ENCODE measurements at places on chromosomes 5 and 9. TPM values are rescaled to one million over a fixed set of nuclear protein-coding genes. Genes with fewer than 3 reads are reported as not detected.

CAMK4 gene
- total RNA-seq = 1.5 TPM

ARL15 gene
- total RNA-seq = 29.0 TPM

RUSC2 gene
- total RNA-seq = 17.0 TPM

GKAP1 gene
- 13.3 TPM for total RNA-seq

ANKDD1B gene
- total RNA-seq = 1.4 TPM

PCDHGC5 gene
- total RNA-seq = 2.1 TPM

SPINK6 gene
- total RNA-seq = not detected

AK8 gene
- total RNA-seq = 2.6 TPM

DNA sequence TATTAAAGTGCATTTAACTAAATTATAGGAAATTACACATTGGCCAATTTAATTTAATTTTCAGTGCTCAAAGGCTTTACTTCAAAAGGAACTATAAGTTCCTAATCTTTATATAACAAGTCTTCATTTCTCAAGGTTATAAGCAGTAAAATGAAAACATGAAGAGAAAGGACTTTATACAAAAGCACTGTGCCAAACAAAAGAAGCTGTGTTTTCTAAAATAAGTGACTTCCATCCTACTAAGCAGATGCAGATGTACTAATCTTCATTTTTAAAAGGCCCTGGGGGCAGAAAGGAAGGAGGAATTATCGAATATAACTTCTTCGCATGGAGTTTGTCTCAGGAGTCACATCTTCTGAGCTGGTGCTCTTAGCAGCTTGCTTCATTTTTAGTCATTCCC is 81.4 kb downstream of the SHC3 start:
- DNase-seq = no peak

DNA sequence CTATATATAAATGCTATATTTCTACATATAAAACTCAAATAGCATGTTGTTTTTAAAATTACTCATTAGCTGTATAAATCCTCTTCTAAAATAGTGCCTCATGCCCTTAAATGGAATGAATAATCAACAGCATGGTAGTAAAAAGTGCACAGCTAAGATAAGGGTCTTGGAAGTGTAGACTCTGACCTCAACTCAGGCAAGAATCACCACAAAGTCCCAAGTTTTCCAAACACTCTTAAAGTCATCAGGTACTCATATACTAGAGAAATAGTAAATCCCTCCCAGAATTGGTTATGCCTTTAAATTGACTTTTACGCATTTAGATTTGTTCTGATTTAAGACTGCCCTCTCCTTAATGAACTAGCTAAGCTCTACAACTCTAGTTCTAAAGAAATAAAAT is 113.8 kb downstream of the TMEM161B start:
- DNase-seq = no peak

GRCh38 chr5:174698156-174698555 is 26.2 kb upstream of the MSX2 start:
- no peak for DNase-seq

DNA sequence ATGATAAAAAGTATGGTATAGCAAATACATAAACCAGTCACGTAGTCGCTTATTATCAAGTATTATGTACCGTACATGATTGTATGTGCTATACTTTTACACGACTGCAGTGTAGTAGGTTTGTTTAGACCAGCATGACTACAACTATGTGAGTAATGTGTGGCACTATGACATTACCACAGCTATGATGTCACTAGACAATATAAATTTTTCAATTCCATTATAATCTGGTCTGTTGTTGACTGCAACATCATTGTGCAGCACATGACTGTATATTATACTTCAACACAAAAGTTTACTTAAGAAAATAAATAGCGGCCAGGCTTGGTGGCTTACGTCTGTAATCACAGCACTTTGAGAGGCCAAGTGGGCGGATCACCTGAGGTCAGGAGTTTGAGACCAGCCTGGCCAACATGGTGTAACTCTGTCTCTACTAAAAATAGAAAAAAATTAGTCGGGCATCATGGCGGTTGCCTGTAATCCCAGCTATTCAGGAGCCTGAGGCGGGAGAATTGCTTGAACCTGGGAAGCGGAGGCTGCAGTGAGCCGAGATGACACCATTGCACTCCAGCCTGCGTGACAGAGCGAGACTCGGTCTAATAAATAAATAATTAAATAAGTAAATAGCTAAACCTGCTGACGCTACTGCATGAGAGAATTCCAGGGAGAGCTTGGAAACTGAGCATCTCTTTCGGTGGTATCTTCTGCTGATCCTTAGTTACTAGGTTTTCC is 24.6 kb upstream of the JADE2 start:
- DNase-seq = no peak

DNA sequence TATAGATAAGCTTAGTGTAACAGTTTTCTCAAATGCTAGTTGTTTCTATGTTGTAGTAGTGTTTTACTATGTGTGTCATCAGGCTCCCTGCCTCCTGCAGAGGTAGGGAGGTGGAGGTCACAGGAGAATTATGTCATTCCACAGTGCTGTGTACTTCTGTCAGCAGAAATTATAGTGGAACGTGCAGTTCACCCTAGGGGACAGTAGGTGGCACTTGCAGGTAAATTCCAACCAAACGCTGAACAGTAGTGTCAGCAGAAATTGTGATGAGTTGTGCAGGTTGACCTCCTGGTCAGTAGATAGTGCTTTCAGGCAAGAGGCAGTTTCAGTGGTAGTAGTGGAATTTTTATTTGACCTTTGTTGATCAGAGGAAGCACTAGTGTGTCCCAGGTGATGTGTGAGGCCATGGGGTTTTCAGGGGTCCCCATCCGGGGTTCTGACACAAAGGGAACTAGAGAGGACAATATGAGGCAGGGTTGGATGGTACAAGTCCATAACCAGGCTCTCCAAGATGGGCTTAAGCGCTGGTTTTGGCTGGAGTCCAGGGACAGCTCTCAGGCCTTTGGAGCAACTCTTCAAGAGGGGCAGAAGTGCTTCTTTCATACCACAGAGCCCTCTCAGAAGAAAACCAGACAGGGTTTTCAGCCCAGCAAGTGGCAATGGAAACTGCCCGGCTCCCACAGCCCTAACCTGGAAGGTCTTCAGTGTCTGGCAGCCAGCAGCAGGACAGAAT is 402.9 kb downstream of the CYLC2 start:
- no peak for DNase-seq

DNA sequence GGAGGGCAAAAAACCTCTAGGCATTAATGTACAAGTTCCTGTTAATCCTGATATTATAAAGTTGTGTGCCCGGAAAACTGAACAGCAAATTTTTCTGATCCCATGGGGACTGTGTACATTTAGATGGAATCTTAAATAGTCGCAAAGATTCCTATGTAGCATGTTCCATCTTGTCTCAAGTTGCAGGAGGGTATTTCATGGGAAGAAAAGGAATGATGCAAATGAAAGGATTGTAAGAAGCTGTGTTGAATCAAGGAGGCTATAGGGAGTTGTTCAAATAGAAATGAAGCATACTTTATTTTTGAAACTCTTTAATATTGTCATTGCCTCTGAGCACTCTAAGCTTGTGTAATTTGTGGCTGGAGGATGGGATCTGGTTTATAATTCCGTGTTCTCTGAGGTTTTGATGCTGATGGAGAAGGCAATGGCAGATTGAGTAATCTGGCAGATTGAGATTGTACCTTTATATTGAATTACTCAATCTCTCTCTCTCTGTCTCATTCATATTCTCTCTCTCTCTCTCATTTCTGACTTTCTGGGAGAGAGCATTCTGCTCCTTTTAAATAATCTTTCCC is 288.5 kb downstream of the OSTF1 start:
- no peak for DNase-seq

- DNase-seq = no peak
These were observed 33.4 kb downstream of the WDR70 start for GRCh38 chr5:37412515-37412914.

DNA sequence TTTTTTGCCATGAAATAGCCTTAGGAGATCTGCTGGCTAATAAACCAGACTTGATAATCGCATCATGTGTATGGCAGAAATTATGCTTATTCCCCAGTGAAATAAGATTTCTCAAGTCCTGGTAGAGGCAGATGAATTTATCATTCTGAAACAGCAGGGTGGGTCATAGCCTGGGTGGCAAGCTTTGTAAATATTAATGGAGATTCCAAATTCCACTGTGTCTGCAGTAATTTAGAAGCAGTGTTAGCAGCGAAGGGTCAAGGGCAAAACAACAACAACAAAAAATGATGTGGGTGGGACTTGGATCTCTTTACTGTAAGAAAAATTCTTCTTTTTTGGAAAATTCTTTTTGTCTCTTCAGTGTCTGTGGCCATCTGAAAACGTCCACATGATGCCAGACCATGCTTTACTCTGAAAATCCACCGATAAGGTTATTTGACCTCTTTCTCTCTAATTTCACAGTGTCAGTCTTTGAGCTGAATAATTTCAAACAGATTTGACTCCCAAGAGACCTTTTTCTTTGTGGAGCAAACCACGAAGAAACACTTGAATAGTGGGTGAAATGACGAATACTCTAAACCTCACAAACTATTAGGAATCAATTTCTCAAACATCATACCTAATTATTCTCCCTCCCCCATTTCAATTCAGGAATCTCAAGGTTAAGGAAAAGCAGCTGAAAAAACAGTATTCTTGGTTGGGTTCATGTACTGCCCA is 106.0 kb upstream of the RPS23 start:
- DNase-seq = no peak

GRCh38 chr5:126373375-126374108 is 49.7 kb upstream of the GRAMD2B start:
- DNase-seq = no peak

DNA sequence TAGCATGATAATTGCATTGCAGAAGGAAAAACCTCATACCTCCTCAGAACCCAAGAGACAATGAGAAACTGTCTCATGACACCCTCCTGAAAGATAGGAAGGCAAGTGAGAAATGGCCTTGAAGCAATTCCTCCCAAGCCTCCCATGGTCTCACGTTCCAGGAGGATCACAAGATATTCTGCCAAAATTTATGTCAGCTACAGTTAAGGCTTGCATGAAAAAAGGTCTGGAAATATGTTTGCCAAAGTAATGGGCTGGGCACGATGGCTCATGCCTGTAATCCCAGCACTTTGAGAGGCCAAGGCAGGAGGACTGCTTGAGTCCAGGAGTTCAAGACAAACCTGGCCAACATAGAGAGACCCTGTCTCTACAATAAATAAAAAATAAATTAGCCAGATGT is 12.6 kb upstream of the HOMER1 start:
- DNase-seq = no peak

DNA sequence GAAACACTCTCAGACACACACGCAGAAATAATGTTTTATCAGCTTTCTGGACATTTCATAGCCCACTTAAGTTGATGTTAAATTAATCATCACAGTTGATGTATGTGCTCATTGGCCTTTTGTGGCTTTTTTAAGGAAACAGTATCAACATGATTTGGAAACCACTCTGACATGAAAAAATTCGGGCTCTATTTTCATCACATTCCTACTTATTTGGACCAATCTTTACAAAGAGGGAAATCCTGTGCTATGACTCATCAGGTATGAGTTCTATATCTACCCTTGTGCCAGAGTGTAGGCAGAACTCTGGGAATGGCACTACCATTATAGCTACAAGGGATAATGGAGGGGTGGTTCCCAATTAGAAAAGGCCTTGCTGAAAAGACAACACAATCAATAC is 388.4 kb upstream of the PTGER4 start:
- DNase-seq = no peak

DNA sequence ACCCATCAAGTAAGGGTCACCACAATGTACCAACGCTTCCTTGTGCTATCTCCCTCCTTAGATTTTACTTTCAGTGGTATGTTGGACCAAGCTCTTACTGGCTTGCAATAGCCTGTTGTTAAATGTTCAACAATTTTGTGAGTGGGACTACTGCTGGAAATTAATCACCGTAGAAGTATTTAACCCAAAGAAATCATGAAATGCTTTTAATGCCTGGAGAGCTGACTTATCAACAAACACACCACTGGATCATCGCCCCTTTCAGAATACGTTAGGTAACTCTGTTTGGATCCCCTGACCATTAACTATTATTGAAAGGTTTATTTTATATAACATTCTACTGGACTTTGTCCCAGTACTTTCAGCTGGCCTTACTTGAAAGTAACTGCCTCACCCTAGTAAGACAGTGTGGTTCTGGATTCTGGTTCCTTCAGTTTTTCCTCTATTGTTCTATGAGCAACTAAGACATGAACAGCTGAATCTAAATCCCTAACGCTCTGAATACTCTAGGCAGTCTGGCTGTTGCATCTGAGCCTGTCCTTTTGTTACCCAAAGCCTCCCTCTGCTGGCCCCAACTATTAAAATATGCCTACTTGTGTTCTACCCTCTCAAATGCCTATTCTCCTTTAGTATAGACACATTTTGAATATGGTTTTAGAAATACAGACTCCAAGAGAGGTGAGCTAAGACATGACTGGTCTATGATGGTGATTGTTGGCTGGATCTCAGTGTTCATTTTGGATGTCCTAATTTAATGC is 1203.4 kb upstream of the DMAC1 start:
- DNase-seq = no peak

GRCh38 chr5:175712681-175713085 is 54.8 kb downstream of the HRH2 start:
- DNase-seq = no peak

DNA sequence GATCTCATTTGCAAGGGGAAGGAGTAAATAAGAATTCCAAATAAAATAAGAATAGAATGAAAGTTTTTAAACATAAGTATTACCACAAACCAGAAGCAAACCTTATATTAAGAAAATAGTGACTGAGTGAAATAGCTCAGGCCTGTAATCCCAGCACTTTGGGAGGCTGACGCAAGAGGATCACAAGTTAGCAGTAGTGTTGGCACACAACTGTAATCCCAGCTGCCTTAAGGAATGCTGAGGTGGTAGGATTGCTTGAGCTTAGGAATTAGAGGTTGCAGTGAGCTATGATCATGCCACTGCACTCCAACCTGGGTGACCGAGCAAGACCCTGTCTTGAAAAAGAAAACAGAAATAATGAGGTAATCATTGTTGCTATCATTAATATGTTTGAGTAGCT is 47.0 kb downstream of the APC start:
- DNase-seq = no peak

DNA sequence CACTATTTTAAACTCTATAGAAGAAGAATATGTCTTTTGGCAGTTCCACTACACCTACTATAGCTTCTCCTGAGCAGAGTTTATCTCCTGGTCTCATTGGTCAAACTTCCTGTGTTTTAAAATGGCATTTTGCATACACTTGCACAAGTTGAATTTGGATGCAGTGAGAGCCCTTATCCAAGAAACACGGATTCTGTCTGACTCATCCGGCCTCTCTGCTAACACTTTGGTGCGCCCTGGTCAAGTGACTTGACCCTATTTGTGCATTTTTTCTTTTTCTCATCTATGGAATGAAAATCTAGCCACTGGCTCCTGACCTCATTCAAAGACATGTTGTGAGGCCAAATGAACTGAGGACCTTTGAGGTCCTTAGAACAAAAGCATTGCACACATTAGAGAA is 20.0 kb downstream of the PIP5K1B start:
- DNase-seq = no peak

GRCh38 chr9:99361817-99362216 is 139.7 kb downstream of the SEC61B start:
- no peak for DNase-seq

Measured in breast epithelium (tissue), 4 donors.